ENCODE measurements at places on chromosomes 12 and 14.

GRCh38 chr12:116859079-116859478, 22.2 kb downstream of the HRK start:
- no peak for DNase-seq

DNA sequence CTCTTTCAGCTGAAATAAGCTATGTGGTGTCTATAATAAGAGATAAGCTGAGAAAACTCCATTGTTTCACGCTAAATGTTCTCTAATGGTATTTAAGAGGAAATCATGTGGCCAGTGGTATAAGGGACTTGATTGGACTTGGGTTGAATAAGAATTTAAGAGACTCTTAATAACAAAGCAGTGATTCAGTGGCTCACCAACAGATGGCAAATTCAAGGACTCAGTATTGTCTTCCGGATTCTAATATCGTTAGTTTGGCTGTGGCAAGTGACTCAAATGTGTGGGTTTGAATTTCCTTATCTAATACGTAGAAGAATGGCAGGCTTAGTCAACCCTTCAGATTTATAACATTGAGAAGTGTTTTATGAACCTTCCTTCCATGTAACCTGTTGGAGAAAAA, 49.1 kb upstream of the KCNH3 start:
- DNase-seq: no peak

DNA sequence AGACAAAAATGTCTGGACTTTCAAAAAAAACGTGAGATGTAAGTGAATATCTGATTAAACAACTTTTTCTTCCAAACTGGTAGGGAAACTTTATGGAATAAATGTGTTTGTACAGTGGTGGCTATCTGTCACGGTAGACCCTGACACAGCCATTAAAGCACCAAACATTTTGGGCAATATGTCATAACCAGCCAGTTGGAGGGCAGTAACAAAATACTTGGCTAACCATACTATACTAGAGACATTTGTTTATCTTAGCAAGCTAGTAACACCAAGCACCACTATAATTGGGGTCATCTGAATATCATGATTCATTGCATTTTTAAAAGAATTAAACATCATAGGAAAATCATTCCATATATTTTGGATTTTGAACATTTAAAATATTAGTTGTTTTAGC, 6.0 kb upstream of the MYF6 start:
- no peak for DNase-seq

DNA sequence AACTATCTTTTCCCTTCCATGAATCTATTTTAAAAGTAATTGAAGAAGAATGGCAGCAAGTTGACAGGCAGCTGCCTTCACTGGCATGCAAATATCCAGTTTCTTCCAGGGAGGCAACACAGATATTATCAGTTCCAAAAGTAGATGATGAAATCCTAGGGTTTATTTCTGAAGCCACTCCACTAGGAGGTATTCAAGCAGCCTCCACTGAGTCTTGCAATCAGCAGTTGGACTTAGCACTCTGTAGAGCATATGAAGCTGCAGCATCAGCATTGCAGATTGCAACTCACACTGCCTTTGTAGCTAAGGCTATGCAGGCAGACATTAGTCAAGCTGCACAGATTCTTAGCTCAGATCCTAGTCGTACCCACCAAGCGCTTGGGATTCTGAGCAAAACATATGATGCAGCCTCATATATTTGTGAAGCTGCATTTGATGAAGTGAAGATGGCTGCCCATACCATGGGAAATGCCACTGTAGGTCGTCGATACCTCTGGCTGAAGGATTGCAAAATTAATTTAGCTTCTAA, 18.4 kb downstream of the TMPO start:
- peak; percentile 31 for DNase-seq

DNA sequence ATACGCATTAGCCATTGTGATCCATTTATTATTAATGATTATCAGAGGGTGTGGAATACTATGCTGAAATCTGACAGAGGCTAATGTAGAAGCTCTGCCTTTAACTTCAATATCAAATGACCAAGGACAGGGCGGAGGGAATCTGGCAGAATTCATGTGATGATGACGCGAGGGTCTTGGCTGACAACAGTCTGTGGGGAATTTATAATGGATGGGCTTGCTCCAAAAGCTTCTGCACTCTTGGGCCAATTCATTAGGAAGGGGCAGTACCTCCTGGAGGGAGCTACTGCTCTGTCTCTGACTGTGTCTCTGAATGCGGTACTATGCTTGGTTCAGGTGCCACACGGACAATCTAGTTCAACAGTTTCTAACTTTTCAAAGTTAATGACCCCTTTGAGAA, 46.2 kb downstream of the GALNT8 start:
- DNase-seq: no peak

DNA sequence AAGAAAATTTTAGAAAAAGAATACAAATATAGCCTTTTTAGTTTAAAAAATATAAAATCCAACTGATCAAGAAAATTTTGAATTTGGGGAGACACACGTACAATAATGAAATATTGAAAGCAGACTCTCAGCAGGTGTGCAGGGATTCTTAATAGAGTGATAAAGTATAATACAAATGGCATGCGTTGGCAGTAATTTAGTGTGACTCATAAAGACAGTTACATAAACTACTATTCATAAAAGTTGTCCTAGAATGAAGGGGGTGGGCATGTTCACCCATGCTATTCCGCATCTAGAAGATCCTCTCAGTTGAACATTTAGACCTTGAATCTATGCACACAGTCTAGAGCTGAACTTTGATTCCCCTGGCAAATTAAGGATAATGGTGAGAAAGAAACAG, 200.4 kb upstream of the AVPR1A start:
- no peak for DNase-seq

GRCh38 chr12:54262403-54262925, 17.5 kb downstream of the CBX5 start:
- DNase-seq: peak; percentile 58

DNA sequence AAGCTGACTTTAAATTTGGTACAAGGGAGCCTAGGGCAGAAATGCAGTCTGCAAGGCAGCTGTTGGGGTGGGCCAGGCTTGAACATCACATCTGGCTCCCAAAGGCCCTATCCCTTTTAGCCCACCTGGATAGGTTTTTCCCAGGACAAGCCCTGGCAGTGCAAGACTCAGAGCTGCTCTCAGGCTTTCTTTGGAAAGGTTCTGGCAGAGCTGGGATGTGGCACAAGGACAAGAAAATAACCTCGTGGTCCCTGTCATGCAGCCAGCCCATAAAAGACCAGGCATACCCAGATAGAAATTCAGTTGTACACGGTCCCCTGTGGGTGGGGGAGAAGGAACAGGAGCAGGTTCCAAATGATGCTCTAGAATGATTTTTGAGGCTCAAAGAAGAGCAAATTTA, 206.9 kb downstream of the TTC7B start:
- DNase-seq: no peak

GRCh38 chr12:109673884-109674283, 39.7 kb upstream of the FAM222A start:
- DNase-seq: no peak

GRCh38 chr14:77580964-77581505, 35.4 kb downstream of the SPTLC2 start:
- no peak for DNase-seq

DNA sequence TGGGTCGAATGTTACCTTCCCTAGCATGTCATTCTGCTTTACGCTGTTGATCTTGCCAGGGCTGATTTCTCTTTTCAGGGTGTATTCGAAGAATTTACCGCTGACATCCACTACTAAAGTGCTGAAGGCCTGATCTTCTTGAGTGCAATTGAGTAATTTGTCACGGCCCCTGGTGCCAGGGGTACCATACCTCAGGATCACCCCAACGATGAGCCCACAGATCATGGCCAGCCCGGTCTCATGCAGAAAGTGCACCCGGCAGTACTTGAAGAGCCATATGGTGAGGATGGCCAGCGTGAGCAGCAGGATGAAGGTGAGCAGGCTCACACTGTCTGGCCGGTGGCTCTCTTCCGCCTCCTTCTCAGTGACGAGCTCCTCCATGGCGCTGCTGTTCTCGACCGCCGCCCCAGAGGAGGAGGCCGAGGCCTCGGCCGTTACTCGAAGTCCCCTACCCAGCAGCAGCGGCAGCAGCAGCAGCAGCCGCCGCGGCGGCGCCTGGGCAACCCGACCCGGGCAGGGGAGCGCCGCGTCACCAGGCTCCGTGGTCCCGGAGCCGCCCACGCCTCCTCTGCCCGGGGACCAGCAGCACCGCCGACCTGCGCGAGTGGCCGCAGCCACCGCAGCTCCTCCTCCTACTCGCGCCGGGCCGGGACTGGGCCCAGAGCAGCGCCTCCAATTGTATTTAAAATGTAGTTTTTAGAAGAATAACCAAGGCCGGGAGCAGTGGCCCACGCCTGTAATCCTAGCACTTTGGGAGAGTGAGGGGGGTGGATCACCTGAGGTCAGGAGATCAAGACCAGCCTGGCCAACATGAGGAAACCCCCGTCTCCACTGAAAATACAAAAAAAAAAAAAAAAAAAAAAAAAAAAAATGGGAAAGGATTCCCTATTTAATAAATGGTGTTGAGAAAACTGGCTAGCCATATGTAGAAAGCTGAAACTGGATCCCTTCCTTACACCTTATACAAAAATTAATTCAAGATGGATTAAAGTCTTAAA, 58.5 kb upstream of the TMPO start:
- DNase-seq: peak; percentile 90

- DNase-seq: peak; percentile 73
Measured at GRCh38 chr12:88206601-88207000, 64.5 kb downstream of the TMTC3 start.

GRCh38 chr12:77064896-77065360, 441 bp downstream of the E2F7 start:
- no peak for DNase-seq

DNA sequence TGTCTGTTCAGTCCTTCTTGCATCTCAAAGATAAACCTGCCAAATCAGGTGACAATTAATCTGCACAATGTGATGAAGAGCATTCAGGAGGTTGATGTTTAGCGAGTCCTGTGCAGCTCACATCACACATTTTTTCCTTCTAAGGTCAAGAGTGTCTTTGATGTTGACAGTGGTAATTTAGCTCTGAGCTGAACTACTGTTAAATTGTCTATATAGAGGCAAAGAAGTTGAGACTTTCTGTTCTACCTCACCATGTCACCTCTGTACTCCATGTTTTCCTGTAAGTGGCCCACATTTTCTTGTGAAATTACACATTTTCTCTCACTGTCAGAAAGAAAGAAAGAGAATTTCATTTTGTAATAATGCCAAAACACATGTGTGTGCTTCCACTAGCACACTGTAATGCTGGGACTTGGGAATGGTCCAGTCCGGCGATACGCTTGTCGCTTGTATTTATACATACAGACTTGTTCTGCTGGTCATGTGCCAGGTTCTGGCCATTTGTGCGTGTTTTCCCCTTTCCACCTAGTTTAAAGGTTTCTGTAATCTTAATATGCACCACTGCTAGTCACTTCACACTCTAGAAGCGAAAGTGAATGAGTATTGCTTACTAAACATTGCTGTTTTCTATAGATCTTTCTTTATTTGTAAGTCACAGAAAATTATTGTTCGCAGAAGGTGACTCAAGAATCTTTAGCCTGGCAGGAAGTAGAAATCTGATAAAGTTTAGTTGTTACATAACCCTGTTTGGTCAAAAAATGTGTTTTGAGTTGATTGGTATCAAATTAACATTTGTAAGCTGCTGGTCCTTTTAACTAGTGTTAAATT, 328.9 kb downstream of the TMTC2 start:
- DNase-seq: peak; percentile 60

DNA sequence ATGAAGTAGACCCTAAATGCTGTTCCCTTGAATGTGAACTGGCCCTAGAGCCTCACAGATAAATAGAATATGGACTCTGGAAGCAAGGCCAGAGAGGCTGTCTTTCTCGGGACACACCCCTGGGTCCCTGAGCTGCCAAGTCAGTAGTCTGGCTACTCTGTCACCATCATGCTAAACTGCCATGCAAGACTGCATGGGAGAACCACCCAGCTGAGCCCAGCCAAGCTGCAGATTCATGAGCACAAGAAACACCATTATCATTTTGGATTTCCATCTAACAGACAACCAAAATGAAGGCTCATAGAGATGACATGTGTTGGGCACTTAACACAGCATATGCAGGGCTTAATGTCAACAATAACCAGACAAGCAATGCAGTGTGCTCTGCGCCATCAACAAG, 53.3 kb downstream of the CHGA start:
- no peak for DNase-seq

- no peak for DNase-seq
Measured at GRCh38 chr12:122943196-122943595, 23.1 kb downstream of the ABCB9 start.

DNA sequence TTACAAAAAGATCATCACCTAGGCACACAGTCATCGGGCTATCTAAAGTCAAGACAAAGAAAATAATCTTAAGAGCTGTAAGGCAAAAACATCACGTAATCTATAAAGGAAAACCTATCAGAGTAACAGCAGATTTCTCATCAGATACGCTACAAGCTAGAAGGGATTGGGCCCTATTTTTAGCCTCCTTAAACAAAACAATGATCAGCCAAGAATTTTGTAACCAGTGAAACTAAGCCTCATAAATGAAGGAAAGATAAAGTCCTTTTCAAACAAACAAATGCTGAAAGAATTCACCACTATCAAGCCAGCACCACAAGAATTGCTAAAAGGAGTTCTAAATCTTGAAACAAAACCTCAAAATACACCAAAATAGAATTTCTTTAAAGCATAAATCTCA, 191.6 kb upstream of the BMP4 start:
- no peak for DNase-seq

- DNase-seq: no peak
Measured at GRCh38 chr12:49979791-49980190, 7.0 kb downstream of the AQP6 start.

Measured in NB4 (cell line).